ENCODE measurements at places on chromosomes 3 and 15.

- no peaks in the 10 kb centered on the region for H3K4me1 ChIP-seq
- no peaks in the 10 kb centered on the region for H3K27me3 ChIP-seq
- no peak for DNase-seq
These were observed 54.4 kb downstream of the LARS2 start for GRCh38 chr3:45442679-45443253.

GRCh38 chr15:25739687-25740121, 123.4 kb downstream of the ATP10A start:
- H3K4me3 ChIP-seq = no peak overlapping the region
- H3K27me3 ChIP-seq = no peaks in the 10 kb centered on the region
- no peak for DNase-seq
- H3K4me1 ChIP-seq = no peaks in the 10 kb centered on the region

DNA sequence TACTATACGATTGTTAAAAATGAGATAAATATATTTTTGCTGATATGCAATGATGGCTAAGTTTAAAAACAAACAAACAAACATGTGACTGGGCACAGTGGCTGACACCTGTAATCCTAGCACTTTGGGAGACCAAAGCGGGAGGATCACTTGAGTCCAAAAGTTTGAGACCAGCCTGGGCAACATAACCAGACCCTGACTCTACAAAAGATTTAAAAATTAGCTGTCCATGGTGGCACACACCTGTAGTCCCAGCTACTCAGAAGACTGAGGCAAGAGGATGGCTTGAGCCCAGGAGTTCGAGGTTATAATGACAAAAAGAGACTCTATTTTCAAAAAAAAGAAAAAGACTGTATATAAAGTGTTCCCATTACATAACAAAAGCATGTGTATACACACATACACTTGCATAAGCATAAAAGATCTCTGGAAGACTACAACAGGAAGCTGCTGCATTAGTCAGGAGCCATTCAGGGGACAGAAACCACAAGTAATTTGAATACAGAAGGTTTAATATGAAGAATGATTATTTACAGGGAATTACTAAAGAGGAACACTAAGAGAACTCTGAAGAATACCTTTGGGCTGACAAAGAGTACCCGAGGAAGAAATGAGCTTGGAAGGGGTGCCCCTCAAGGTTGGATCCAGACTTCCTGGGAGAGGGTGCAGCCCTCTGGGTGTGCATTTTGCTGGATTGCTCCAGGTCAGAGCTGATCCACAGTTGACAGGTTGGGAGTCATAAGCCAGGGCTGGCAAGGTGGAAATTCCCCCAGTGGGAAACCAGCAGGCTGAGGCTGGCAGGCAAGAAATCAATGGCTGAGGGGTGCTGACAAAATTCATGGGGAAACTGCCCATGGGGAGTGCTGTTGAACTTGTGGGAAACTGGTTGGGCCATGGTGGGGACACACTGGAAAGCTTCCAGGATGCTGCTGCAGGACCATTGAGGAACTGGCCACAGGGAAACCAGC, 9.3 kb upstream of the TM4SF18 start:
- no peaks in the 10 kb centered on the region for H3K27me3 ChIP-seq
- H3K27ac ChIP-seq = no peak overlapping the region
- no peak for DNase-seq
- no peaks in the 10 kb centered on the region for H3K36me3 ChIP-seq
- H3K4me3 ChIP-seq = no peak overlapping the region

DNA sequence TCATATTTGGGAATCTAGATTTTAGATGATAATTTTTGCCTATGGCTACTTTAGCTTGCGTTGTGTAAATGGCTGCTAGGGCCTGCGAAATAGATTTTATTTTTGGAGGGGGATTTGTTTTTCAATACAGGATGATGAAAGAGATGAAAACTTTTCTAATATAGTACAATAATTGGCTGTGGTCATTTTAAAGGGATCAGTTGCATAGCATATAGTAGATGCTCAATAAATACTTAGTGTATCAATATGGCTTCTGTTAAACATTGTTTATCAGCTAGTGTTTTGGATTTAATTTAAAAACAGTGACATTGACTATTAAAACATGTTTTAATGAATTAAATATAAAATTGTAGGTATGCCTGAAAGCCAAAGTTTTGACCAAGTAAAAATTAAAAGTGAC, 6.9 kb upstream of the CHD2 start:
- no peak for DNase-seq
- H3K27ac ChIP-seq = no peak overlapping the region
- H3K4me1 ChIP-seq = peaks cover 9% of the 10 kb centered on the region
- no peaks in the 10 kb centered on the region for H3K27me3 ChIP-seq

- no peak overlapping the region for H3K27ac ChIP-seq
- no peaks in the 10 kb centered on the region for H3K4me1 ChIP-seq
- no peak overlapping the region for H3K4me3 ChIP-seq
These were observed 72.8 kb upstream of the AADACL2 start for GRCh38 chr3:151660885-151661284.

Measured in heart left ventricle (tissue), 16 donors.